OCI-M1 (cell line): ENCODE measurements at places on chromosomes 12 and 14.

GRCh38 chr12:65335021-65335714 lies 56.7 kb downstream of the MSRB3 start:
- peak; percentile 8 for DNase-seq

GRCh38 chr12:7499636-7500035 lies 3.9 kb downstream of the CD163 start:
- no peak for DNase-seq

GRCh38 chr12:100566887-100567637 lies 6.4 kb upstream of the GAS2L3 start:
- DNase-seq = peak; percentile 19

GRCh38 chr12:95291501-95291900 lies 73.9 kb downstream of the VEZT start:
- no peak for DNase-seq

GRCh38 chr14:71049435-71050133 lies 142.3 kb downstream of the PCNX1 start:
- no peak for DNase-seq

- no peak for DNase-seq
These were observed 1009.7 kb downstream of the VRK1 start for GRCh38 chr14:97806891-97807290.

DNA sequence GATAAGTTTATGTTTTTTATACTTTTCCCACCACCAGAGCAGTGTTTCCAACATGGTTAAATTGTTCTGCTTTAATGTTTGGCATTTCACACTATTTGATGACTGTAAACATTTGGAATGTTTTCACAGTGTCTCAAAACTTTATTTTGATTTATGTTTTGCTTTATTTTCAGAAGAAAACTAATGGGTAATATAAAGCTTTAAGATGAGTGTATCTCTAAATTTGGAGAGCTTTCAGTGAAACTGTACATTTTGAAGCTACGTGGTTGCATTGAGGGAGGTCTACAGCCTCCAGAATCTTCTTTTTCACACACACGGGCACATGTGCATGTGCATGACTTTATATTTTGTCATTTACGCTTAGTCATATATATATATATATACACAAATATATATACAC lies 10.7 kb downstream of the BICD1 start:
- DNase-seq = no peak

GRCh38 chr12:95838125-95838524 lies 20.6 kb upstream of the SNRPF start:
- peak; percentile 35 for DNase-seq

GRCh38 chr14:52917735-52918134 lies 33.1 kb downstream of the FERMT2 start:
- DNase-seq = no peak

GRCh38 chr12:92002673-92003382 lies 142.8 kb downstream of the BTG1 start:
- DNase-seq = peak; percentile 64

- DNase-seq = no peak
These were observed 71.8 kb downstream of the DNAI7 start for GRCh38 chr12:25123126-25123525.

DNA sequence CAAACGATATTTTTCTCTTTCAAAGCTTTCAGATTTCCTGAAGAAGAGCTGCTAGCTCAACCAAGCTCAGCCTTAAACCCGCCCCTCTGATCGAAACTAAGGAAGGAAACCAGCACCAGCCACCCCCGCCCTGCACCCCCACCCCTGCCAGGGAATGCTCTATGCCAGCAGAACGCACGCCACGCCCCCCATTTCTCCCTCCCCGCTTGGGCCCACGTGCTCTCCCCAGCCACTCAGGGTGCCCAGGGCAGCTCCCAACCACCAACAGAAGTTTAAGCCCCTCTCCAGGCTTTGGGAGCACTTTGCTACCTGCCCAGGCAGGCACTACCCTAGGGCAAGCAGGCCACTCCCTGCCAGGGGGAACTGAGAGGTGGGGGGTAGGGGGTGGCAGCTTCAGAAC lies 18.8 kb upstream of the KRT78 start:
- no peak for DNase-seq

- no peak for DNase-seq
These were observed 186.5 kb downstream of the NELL2 start for GRCh38 chr12:44689587-44689986.

DNA sequence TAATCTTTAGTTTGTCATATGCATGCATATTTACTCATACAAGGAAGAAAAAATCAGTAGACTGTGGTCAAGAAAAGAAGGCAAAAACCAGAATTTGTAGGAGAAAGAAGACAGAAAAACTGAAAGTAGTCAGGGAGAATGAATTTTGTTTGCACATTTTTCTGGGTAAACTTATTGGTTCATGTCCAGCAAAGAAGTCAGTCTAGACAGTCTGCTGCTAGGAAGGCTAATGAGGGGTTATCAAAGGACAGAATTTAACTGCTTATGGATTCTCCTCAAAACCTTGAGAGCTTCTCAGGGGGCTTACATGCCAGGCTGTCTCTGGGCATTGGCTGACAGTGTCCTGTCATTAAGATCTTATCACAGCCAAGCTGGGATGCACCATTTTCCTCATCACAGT lies 293.9 kb downstream of the RPAP3 start:
- DNase-seq = no peak

DNA sequence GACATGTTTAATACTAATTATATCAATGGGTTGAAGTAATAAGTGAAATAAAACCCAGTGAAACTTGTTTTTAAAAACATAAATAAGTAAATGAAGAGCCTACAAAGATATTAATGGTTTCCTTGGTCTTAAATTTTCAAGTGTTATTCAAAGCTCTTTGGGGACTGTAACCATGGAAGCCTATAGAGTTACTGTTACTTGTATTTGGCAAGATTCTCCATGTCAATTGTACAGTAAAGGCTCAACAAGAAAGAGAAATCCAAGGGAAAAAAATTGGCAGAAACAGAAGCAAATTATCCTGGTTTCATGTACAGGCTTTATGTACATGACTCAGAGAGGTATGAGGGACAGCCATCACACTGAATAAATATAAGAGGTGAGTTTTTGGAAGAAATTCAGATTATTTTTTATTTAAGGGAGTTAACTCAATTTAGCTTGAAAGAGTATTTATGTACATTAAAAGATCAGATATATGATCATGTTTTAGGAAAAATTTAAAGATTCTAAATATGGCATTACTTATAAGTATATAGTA lies 151.1 kb upstream of the HMGA2 start:
- DNase-seq = no peak

GRCh38 chr12:97168804-97169203 lies 261.7 kb downstream of the NEDD1 start:
- DNase-seq = peak; percentile 43

- DNase-seq = peak; percentile 18
These were observed 51.6 kb downstream of the RPS6KA5 start for GRCh38 chr14:91008759-91009409.

DNA sequence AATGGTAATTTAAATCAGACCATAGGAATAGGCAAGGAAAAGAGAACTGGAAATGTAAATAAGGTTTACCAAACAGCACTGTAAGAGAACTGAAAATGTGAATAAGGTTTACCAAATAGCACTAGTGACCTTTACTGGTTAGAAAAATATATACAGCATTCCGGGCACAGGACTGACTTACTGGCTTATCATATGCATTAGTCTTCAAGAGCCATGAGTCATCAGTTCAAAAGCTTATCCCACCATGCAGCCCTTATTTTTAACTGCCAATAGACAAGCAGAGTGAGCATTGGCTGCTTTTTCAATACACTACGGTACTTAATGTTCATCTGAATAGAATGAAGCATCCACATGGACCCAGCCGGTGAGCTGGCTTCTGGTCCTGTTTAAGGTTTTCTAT lies 13.0 kb upstream of the NELL2 start:
- peak; percentile 89 for DNase-seq

DNA sequence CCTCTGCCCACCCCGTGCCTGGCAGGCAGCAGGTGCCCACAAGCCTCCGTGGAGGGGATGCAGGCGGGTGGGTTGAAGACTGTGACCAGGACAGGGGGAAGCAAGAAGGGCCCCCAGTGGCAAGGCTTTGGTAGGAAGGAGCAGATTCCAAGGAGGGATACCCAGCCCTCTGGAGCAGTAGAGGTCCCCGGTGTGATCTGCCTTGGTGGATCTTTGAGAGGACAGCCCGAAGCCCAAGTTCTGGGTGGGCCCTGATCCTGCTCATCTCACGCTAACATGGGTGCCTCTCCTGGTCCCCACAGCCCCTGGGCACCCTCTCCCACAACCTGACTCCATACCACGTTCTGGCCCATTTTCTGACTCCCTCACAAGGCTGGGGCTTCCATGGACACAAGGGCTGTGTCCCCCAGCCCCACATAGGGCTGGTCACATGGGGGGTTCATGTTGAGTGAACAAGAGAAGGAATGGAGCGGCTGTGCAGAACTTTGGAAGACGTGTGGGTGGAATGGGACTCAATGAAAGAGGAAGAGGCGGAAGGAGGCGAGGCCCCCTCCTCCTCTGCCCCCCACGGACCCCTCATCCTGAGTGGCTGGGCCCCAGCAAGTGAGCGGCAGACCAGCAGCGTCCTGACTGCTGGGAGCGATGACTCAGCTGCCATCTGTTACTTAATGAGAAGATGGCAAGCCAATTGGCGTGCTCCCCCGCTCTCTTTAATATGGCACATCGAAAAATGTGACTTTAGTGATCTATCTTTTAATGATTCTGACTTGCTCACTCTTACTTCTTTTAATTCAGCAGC lies 77.0 kb upstream of the BCL11B start:
- no peak for DNase-seq

DNA sequence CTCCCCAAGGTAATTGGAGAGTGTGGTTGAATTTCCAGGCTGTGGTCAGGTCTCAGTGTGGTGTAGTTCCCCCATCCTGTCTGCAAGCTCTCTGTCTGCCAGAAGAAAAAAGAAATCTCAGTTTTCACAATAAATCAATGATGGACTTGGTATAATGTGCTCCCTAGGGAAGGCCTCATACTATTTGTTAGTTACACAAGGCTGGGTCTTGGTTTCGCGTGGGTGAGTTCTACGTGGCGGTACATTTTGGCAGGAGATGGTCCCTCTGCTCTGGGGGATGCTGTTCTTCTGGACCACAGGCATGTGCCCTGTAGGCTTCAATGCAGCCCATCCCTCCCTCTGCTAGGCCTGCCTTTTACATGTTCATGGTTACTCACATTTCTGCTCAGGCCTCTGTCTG lies 206.4 kb upstream of the PELI2 start:
- no peak for DNase-seq

- DNase-seq = no peak
These were observed 3.7 kb downstream of the SLC38A1 start for GRCh38 chr12:46265102-46265501.

GRCh38 chr12:130770413-130771028 lies 54.4 kb upstream of the RIMBP2 start:
- DNase-seq = no peak
